ENCODE measurements at places on chromosomes 1 and 21.
A peak's percentile ranks its signal among the peaks of the same experiment; 100 is the strongest.

- DNase-seq: no peak
Observed at GRCh38 chr1:167197692-167198091, 23.0 kb upstream of the POU2F1 start.

DNA sequence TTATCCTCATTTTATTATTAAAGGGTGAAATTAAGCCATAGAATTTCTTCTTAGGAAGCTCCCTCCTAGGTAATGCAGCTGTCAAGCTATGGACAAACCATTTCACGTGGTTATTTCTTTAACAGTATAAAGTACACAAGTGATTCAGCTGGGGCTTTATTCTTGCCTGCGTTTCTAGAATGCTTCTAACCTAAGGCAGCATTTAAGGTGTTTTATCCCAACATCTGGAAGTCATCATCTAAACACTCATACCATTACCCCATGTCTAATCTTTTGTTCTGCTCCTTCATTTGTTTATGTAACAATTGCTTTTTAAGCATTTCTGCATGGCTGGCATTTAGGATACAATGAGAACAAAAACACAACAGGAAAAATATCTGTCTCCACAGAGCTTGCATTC lies 829.2 kb upstream of the ADAMTS5 start:
- no peak for DNase-seq

- no peak for DNase-seq
Observed at GRCh38 chr1:238254935-238255334, 364.2 kb upstream of the ZP4 start.

GRCh38 chr1:79711001-79711431 lies 704.5 kb upstream of the ADGRL4 start:
- no peak for DNase-seq

GRCh38 chr1:6590046-6590445 lies 10.3 kb downstream of the ZBTB48 start:
- no peak for DNase-seq

DNA sequence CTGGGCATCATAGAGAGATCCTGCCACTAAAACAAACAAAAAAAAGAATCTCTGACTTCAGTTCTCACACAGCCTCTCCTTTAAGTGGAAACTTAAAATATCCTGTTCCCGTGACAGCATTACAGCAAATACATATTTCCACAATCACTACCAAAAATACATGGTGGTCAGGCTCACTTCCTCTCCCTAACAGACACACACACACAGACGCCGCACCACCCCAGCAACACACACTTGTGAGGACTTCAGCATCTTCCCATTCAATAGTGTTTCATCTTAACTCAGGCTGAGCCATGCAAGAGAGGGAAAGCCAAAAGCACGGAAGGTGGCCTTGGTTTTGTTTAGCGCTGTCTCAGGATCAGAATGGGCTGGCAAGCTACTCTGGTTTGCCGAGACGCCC lies 21.9 kb downstream of the KIAA1614 start:
- DNase-seq: no peak

GRCh38 chr1:232686346-232686745 lies 56.4 kb upstream of the SIPA1L2 start:
- no peak for DNase-seq

- DNase-seq: no peak
Observed at GRCh38 chr1:36457691-36458090, 6.5 kb downstream of the MRPS15 start.

- peak; percentile 72 for DNase-seq
Observed at GRCh38 chr1:6108937-6109614, 63.4 kb downstream of the KCNAB2 start.

- DNase-seq: no peak
Observed at GRCh38 chr21:35212393-35213127, 163.5 kb upstream of the RUNX1 start.

DNA sequence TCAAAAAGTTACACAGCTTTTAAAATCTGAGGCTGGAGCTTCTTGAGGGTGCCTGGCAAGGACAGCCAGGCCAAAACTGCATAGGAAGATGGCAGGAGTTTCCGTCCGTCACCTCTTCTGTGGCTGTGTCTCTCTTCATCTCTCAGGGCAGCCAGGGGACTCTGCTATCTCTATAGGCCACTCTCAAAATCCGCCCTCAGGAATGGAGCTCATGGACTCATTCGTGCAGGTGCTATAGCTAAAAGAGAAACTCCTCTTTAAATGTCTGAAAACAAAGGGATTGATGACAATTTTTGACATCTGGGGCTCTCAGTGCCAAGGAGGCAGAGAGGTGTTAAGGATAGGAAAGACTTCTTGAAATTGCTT lies 27.2 kb downstream of the OVAAL start:
- DNase-seq: no peak

- DNase-seq: no peak
Observed at GRCh38 chr1:113141650-113142473, 68.9 kb downstream of the LRIG2 start.

DNA sequence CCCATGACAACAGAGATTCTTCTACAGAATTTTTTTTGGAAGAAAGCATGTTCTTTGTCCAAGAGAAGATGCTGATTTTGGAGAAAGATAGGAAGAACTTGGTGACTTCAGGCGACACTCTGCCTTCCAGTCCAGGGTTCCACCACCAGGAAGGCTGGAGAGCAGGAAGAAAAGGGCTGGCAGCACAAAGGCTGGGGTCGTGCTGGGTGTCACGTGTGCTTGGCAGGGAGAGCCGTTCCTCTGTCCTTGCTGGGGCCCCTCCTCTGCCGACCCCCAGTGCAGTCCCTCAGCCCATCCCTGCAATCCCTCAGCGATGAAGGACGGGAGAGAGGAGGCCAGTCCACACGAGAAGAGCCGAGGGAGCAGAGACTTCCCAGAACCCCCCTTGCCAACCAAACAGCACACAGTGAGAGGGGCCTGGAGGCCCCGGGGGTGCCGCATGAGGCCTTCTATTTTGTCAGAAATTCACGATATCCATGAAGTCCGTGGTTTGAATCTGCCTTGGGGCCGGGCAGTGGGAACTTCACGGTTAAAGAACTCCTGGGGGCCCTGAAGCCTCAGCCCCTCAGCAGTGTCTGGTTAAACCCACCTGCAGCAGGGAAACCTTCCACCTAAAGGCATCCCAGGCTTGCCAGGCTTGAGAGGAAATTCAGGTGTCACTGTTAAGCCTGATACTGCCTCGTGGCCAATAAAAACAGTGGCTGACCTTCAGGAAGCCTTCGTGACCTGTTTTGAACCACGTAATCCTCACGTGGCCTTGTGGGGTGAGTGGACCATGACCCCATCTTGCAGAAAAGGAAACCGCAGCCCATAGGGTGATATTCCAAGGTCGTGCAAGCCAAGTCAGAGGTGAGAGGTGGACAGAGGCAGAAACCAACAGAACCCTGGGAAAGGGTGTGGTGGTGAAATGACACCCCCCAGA lies 3.4 kb downstream of the KRTAP10-12 start:
- no peak for DNase-seq

DNA sequence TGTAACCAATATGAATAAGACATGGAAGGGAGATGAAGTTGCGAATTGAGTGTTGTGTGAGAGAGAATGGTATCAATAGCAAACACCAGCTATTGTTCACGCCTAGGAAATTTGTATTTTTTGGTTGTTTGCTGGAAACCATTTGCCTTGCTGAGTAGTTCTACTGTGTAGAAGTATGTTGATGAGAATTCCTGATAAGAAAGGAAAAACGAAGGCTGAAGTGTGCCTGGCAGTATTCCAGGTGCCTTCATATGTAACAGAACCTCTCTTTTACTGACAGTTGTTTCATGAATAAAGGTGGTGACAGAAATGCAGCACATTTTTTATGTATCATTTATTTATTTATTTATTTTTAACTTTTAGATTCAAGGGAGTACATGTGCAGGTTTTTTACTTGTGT lies 79.5 kb downstream of the SDCCAG8 start:
- no peak for DNase-seq

DNA sequence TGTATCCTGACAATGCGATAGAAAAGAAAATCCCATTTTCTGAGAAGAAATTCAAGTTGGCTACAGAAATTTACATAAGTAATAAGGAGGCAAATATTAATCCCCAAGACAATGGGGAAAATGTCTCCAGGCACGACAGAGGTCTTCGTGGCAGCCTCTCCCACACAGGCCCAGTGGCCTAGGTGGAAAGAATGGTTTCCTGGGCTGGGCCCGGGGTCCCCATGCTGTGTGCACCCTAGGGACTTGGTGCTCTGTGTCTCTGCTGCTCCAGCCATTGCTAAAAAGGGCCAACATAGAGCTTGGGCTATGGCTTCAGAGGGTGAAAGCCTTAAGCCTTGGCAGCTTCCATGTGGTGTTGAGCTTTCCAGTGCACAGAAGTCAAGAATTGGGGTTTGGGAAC lies 102.5 kb upstream of the LYPLAL1 start:
- no peak for DNase-seq

DNA sequence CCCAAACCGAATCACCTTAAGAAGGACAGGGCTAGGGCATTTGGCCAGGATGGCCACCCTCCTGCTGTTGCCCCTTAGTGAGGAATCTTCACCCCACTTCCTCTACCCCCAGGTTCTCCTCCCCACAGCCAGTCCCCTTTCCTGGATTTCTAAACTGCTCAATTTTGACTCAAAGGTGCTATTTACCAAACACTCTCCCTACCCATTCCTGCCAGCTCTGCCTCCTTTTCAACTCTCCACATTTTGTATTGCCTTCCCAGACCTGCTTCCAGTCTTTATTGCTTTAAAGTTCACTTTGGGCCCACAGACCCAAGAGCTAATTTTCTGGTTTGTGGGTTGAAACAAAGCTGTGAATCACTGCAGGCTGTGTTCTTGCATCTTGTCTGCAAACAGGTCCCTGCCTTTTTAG lies 3.6 kb downstream of the BTG2 start:
- DNase-seq: no peak

GRCh38 chr1:223651291-223651991 lies 14.1 kb downstream of the CAPN8 start:
- DNase-seq: no peak

GRCh38 chr1:60791226-60791625 lies 291.1 kb upstream of the NFIA start:
- no peak for DNase-seq

- DNase-seq: peak; percentile 11
Observed at GRCh38 chr1:207389728-207390464, 64.2 kb upstream of the CR2 start.

- DNase-seq: no peak
Observed at GRCh38 chr1:226287587-226287986, 21.4 kb downstream of the LIN9 start.

- peak; percentile 7 for DNase-seq
Observed at GRCh38 chr1:231636157-231636556, 9.6 kb downstream of the DISC1 start.

GRCh38 chr1:99992044-99992722 lies 22.4 kb downstream of the SLC35A3 start:
- no peak for DNase-seq

- DNase-seq: peak; percentile 65
Observed at GRCh38 chr1:25875154-25875855, at the start of gene PAQR7. TSS of gene PAQR7 (minus strand) at chr1:25875708. CDS start at chr1:25863839, 11,869 bp downstream.

DNA sequence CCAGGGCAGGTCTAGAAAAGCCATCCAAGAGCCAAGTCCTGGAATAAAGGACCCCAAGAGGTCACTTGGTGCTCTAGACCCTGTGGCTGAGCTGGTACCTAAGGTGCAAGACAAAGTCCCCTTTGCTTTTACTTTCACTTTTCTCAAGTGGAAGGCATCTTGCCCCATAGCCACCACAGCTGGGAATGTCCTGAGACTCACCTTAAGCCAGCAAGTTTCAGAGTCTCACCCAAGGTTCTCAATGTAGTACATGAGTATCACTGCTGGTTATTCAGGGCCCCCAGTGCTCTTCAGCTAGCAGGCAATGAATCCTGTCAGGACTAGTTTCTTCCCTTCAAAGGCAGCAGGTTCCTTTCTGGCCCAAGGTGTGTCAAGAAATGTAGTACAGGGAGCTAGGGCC lies 67.5 kb downstream of the UROD start:
- no peak for DNase-seq

- no peak for DNase-seq
Observed at GRCh38 chr1:55244476-55245099, 29.4 kb upstream of the USP24 start.

GRCh38 chr1:184061396-184062003 lies 10.0 kb downstream of the TSEN15 start:
- no peak for DNase-seq

- peak; percentile 79 for DNase-seq
Observed at GRCh38 chr21:26840912-26841311, 4.3 kb downstream of the ADAMTS1 start.

GRCh38 chr21:42362198-42362597 lies 4.1 kb downstream of the TFF1 start:
- no peak for DNase-seq

DNA sequence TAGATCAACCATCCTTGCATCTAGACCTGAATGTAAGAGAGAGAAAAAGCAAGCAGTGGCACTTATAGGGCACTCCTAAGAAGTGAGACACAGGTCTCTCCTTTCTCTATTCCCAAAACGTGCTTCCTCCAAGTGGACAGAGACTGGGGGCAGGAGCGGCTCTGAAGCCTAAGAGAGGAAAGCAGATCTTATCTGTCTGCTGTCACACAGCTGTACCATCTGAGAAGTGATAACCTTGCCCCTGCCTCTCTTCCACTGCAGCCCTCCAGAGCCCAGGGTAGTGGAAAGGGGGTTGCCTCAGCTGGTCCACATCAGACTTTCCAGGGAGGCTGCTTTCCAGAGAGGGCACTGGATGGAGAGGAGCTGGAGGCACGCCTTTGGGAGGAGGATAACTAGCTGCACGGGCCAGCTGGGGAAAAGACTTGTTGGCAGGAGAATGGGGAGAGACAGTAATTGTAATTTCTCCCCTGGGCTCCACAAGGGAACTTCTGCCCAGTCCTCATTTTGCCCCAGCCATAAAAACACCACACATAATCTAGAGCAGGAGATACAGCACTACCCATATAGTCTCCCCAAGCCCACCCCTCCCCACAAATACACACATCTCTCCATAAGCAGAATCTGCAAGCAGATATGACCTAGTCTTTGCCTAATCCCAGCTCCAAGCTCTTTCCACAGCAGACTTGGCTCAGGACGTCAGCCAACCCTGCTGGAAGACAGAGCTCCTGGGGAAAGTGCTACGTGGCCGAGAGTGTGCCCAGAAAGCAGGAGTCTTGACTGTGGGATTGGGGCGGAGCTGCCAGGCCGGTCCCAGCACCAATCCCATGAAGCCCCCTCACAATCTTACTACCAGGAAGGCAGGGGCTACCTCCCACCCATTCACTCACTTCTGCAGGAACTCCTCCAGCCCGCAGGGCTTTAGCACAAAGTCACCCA lies 31.2 kb downstream of the PIK3C2B start:
- no peak for DNase-seq

DNA sequence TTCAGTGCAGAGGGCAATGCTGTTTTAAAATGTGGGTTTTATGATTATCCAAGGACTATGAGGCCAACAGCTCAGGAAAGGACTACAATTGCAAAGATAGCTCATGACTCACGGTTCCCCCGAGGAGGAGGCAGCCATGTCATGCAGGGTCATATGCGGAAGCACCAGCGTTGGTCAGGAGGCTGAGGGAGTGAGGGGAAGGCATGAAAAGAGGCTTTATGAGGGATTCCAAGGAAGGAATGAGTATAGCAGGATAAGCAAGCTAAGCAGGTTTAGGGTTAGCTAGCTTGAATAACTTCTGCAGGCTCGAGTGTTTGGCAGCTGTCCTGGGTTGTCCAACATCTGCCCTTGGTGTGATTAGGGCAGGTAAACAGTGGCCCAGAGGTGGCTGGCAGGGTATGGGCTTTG lies 495.1 kb downstream of the SETD4 start:
- no peak for DNase-seq

All from SW480 (cell line).